ENCODE measurements at places on chromosomes 7 and 10. TPM values are rescaled to one million over a fixed set of nuclear protein-coding genes. Genes with fewer than 3 reads are reported as not detected.

- peak; percentile 79 for DNase-seq
Observed at GRCh38 chr7:75639071-75639885, 99.5 kb downstream of the HIP1 start.

GRCh38 chr10:131677671-131678070, 223.1 kb upstream of the PPP2R2D start:
- no peak for DNase-seq

GRCh38 chr7:90858546-90858945, 262.4 kb downstream of the CDK14 start:
- no peak for DNase-seq

DNA sequence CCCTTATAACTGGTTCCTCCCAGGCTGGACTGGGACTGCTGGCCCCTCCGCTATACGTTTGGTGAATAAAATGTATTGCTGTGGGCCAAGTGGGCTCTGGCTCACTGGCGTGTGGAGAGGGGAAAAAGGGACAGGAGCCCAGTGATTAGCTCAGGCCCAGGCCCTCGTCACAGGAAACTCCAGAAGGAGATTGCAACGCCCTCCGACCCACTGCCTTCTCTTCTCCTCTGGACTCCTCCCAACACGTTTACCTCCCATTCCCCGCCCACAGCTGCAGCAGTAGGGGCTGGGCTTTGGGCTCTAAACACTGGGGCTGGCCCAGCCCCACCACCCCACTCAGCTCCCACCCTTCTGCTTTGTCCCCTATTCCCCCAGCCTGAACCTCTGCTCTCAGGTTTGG, 173.9 kb downstream of the NEURL1 start:
- no peak for DNase-seq

DNA sequence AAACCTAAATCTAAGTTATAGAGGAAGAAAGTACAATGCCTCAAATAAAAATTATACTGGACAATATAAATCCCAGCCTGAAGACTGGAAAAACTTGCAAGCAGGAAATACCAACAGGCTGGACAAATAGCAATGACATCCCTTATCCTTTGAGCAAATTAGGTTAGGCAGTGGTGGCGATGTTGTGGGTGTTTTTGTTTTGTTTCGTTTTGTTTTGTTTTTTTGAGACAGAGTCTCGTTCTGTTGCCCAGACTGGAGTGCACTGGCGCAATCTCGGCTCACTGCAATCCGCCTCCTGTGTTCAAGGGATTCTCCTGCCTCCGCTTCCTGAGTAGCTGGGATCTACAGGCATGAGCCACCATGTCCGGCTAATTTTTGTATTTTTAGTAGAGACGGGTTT, 57.3 kb upstream of the TES start:
- DNase-seq = no peak

GRCh38 chr10:17633353-17633752, 10.6 kb upstream of the STAM start:
- no peak for DNase-seq

GRCh38 chr7:76358481-76359110, at the start of gene YWHAG:
Gene YWHAG (minus strand): TSS chr7:76358991. CDS start chr7:76358808, 183 bp downstream.
- peak; percentile 95 for DNase-seq

GRCh38 chr10:49613165-49613881, 514 bp upstream of the CHAT start:
- no peak for DNase-seq

GRCh38 chr7:158687406-158687805, 17.2 kb downstream of the NCAPG2 start:
- DNase-seq = no peak

- DNase-seq = no peak
Observed at GRCh38 chr7:134084488-134085144, 42.5 kb upstream of the LRGUK start.

GRCh38 chr7:90173127-90173844, 19.0 kb downstream of the STEAP1 start:
- DNase-seq = no peak

- no peak for DNase-seq
Observed at GRCh38 chr7:32257621-32258020, 187.4 kb upstream of the PDE1C start.

DNA sequence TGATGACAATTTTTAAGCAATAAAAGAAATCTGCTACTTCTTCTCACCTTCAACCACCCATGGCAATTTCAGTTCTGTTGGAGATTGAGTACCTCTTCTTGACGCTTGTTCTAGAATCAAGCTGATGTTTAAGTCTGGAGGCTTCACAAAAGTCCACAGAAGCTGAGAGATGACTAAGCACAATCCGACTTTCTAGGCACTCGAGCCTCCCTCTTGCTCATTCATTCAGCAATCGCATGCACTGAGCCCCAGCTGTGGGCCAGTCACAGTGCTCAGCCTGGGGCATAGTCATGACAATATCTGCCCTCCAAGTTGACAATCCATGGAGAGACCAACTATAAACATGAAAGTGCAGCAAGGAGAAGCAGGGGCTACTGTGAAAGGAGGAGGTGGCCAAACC, 103.2 kb downstream of the IPMK start:
- no peak for DNase-seq

- DNase-seq = no peak
Observed at GRCh38 chr10:133362846-133363245, 5.0 kb upstream of the FUOM start.

DNA sequence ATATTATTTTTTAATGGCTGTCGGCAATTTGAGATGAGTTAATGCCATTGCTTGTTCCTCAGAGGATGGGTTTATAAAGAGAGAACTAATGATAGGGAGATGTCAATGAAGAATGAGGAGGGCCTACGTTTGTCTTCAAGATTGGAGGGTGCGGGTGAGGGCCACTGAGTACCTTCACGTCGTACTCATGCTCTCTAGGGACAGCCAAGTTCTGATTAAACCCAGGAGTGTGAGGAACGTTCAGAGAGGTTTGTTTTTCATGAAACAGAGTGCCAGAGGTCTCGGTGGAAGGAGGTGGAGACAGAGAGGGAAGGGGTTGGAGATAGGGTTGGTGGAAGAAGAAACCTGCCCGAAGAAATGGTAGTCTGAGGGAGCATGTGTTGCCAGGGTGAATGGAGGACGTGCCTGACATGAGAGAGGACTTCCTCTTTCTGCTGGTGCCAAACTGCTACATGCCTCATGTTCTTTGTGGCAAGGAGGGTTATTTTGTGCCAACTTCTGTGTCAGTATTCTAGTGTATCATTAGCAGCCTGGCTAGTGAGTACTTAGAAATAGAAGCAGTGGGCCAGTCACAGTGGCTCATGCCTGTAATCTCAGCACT, 8.9 kb downstream of the DHTKD1 start:
- DNase-seq = no peak

DNA sequence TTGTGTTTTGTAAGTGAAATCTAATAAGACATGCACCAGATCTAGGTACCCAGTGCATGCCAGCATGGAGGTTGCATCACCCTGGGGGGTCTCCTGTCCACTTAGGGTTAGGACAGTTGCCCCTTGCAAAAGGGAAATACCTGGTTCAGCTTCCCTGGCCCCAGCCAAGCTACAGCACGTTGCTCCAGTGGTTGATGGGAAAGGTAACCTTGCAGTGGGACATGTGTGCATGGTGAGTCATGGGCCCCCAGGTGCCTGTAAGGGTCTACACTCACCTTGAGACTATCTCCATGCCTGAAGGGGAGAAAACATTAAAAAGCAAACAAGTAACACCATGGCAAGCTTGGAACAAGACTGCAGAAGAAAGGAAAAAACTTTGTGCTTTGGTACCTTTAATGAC, 143.9 kb downstream of the LSM5 start:
- DNase-seq = no peak

DNA sequence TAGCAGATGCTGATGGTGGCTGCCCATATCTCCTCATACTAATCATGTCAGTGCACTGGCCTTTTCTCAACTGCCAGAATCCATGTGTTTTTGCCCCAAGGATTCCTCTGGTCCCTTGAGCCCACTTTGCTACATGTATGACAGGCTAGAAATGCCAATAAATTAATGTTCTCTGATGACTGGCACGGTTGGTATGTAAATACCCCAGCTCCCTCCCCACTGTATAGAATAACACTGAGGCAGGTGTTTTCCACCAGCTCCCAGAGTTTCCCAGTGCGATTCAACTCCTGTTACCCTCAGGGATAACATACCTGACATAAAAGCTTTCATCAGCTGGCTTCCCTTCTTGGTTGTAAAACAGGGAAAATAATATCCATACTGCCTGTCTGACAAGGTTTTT, 9.0 kb upstream of the PLEKHS1 start:
- no peak for DNase-seq

DNA sequence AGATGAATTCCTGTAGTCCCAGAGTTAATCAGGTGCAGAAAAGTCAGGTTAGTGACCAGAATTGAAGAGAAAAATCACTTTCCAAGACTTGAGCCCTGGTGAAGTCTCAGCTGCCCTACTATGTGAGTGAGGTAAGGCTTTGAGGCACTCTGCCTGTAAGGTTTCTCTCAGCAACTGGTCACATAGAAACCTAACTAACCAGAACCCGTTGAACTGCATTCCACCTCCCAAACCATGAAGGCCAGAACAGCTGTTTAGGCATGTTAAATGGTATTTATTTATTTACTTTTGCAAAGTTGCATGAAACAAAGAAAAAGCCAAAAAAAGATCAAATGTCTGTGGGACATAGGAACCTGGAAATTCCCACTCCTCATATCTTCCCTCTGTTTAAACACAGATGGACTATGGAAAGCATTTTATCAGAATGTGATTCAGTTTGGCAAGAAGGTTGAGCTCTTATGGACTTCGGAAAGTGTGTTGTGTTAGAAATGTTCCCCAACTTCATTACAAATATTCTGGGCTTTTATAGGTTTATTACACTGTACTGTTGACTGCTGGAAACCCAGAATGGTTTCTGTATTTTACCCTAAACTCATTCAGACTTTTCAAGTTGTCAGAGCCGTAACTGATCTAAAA, 12.8 kb upstream of the GPR85 start:
- no peak for DNase-seq

- no peak for DNase-seq
Observed at GRCh38 chr10:86553213-86553612, 31.6 kb upstream of the WAPL start.

- DNase-seq = no peak
Observed at GRCh38 chr7:26588511-26588910, 275.9 kb downstream of the SKAP2 start.

GRCh38 chr7:24963218-24963617, 16.8 kb downstream of the OSBPL3 start:
- peak; percentile 72 for DNase-seq

DNA sequence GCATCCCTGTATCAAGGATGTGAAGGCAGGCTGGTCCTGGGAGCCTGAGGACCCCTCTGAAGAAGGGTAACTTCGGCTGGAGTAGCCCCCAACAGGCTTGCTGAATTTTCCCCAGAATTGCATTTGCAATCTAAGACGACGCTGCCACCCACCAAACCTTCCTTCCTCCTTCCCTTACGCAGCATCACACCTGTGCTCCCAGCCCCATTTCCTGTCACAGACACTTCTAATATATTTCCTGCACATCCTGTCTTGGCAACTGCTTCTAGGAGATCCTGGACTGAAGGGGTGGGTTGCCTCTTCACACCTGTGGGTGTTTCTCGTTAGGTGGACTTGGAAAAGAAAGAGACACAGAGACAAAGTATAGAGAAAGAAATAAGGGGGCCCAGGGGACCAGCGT, 9.4 kb upstream of the PGAM1 start:
- peak; percentile 65 for DNase-seq

GRCh38 chr7:77696057-77696642, at the start of gene RSBN1L:
Gene RSBN1L (plus strand): TSS chr7:77696459. CDS start chr7:77696470, 11 bp downstream.
- DNase-seq = peak; percentile 100

DNA sequence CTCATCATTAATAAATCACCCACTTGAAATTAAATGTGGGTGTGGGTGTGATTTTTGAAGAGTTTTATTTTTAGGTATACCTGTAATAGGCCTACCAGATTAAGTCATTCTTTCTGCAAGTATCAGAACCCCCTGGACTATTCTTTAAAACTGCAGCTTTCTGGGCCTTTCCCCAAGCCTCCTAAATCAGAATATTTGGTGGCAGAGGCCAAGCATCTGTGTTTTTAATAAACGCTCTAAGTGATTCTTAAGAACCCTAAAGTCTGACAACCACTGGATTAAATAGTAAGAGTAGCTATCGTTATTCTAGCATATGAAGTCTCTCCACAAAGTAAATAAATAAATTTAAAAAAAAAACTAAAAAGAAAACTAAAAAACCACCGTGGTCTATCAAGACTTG, 703.0 kb upstream of the NRP1 start:
- DNase-seq = no peak

DNA sequence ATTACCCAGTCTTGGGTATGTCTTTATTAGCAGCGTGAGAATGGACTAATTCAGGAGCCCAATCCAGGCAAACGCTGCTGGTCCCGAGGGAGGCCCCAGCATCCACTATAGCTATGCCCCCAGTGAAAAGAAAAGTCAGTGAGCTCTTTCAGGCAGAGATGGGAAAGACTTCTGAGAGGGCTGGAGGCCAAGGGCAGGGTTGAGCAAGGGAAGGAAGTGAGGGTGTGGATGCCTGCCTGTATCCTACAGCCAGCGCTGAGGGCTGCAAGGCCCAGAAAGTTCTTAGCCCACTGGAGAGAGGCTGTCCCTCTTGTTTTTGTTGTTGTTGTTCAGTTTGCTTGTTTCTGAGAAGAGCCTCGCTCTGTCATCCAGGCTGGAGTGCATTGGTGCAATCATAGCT, 261.6 kb downstream of the ZEB1 start:
- DNase-seq = no peak

GRCh38 chr10:3666525-3667302, 118.3 kb downstream of the KLF6 start:
- DNase-seq = peak; percentile 79

GRCh38 chr7:20786779-20787659, at the start of gene SP8:
Gene SP8 (minus strand): TSS chr7:20786886. CDS start chr7:20786798, 88 bp downstream.
- DNase-seq = peak; percentile 70

DNA sequence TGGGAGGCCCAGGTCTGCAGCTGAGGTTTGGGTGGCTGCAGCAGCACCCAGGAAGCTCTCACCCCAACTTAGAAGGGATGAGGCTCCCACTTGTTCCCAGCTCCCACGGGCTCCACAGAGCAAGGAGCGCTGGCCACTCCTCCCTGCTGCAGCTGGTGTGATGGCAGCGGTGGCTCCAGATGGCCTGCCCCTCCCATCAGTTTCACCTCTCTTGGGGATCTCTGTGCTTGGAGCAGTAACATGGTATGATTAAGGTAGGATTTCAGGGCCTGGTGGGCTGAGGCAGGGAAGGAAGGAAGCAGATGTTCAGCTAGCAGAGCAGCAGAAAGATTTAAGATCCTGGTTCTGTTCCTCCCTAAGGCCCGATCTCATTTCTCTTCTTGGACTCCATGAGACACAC, 66.8 kb upstream of the KIF5B start:
- DNase-seq = no peak

The BTBD16 gene
- not detected for total RNA-seq

The FLNC gene
- total RNA-seq = 0.09 TPM

The TSPAN15 gene
- total RNA-seq = 1.9 TPM

The PAPSS2 gene
- 0.07 TPM for total RNA-seq

The CALN1 gene
- not detected for total RNA-seq

The SCIN gene
- not detected for total RNA-seq

The GET4 gene
- 41.0 TPM for total RNA-seq

The HOGA1 gene
- total RNA-seq = not detected

The SFTPD gene
- total RNA-seq = not detected

The RPEL1 gene
- not detected for total RNA-seq

The CPN1 gene
- not detected for total RNA-seq

The TES gene
- total RNA-seq = 41.2 TPM

The PLXDC2 gene
- total RNA-seq = not detected

The CYP17A1 gene
- not detected for total RNA-seq

The HYAL4 gene
- not detected for total RNA-seq

The OPALIN gene
- not detected for total RNA-seq

The PILRA gene
- total RNA-seq = 9.8 TPM

The MYL7 gene
- total RNA-seq = not detected

The GATA3 gene
- total RNA-seq = 79.7 TPM

The GPR85 gene
- not detected for total RNA-seq

The SEMA3A gene
- 0.14 TPM for total RNA-seq

The GDF10 gene
- 0.49 TPM for total RNA-seq

The GPER1 gene
- not detected for total RNA-seq
